ENCODE measurements at places on chromosomes 6 and 20.

DNA sequence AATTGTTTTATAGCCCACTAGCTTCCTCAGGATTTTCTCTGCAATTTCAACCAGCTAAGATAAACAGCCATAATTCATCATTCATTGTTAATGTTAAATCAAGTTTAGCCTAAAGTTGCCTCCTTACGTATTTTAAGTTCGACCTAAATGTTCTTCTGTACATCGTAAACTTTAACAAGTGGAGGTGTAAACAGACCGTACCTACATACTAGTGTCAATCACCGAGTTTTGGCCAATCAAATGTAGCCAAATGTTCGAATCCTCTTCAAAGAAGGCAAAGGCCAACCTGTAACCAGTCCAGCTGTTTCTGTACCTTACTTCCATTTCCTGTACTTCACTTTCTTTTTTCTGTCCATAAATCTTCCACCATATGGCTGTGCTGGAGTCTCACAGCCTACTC lies 13.5 kb downstream of the MBOAT1 start:
- DNase-seq: no peak

- DNase-seq: no peak
Measured at GRCh38 chr6:64672651-64673050, 1034.4 kb downstream of the EYS start.

DNA sequence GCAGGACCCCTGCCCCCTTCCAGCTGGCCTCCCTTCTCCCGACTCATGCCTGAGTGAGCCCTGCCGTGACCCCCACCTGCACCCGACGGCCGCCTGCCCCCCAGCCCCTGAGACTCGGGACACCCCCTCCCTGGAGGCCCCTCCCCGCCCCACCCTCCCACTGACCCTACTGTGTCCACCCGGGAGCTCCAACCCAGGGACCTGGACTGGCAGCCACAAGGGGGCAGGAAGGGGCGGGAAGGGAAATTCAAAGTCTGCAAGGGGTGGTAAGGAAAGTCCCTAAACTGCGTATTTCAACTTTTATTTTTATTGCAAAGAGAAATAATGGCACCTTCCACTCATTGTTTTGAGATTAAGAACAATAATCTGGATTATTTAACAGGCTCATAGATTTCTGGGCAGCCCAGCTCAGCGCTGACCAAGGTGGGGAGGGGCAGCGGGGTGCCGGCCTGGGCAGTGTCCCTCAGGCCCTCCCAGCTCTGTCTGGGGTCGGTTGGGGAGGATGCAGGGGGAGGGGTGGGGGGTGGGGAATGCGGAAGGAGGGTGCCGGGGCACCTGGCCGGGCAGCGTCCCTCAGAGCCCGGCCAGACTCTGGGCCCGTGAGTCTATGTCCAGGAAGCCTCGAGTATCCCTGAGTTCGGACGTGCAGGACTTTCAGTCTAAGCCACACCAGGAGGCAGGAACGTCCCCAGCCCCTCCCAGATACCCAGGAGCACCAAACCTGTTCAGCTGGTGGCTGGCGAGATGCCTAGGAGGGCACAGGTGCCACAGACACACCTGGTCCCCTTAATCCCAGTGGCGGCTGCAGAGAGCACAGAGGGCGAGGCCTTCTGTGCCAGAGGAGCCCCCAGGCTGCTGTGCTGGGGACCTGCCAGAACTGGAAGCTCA lies 1.3 kb upstream of the PTK6 start:
- no peak for DNase-seq

GRCh38 chr6:75947935-75948334 lies 124.5 kb downstream of the IMPG1 start:
- no peak for DNase-seq

GRCh38 chr6:110337486-110337885 lies 20.7 kb downstream of the METTL24 start:
- no peak for DNase-seq

GRCh38 chr6:3306848-3307247 lies 48.1 kb downstream of the PSMG4 start:
- DNase-seq: peak; percentile 75

DNA sequence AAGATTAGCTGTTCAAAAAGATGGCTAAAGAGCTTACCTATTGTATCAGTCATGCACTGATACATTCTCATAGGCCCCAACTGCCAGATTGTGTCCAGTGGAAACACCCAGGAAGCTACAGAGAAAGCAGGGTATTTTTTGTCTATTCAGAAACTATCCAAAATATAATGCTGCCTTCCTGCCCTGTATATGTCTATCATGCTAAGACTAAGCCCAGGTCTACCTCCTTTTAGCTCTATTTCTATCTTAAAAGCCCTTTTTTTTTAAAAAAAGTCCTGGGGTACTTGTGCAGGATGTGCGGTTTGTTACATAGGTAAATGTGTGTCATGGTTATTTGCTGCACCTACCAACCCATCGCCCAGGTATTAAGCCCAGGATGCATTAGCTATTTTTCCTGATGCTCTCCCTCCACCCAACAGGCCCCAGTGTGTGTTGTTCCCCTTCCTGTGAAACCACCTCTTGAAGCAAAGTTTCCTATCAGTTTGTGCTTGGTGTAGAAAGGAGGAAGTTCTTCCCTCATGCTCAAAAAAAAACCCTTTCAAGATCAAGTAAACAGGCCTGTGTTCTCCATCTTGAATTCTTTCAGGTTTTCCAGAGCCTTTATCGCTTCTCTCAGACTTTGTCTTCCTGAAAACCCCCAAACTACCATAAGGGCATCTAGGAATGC lies 514 bp downstream of the DEFB129 start:
- no peak for DNase-seq

GRCh38 chr20:40657526-40657925 lies 31.5 kb downstream of the MAFB start:
- DNase-seq: no peak

- DNase-seq: no peak
Measured at GRCh38 chr6:63671098-63671754, 35.6 kb downstream of the PHF3 start.

GRCh38 chr6:146847426-146847825 lies 248.7 kb downstream of the ADGB start:
- DNase-seq: no peak

- DNase-seq: no peak
Measured at GRCh38 chr6:45476341-45476740, 98.6 kb upstream of the SUPT3H start.

DNA sequence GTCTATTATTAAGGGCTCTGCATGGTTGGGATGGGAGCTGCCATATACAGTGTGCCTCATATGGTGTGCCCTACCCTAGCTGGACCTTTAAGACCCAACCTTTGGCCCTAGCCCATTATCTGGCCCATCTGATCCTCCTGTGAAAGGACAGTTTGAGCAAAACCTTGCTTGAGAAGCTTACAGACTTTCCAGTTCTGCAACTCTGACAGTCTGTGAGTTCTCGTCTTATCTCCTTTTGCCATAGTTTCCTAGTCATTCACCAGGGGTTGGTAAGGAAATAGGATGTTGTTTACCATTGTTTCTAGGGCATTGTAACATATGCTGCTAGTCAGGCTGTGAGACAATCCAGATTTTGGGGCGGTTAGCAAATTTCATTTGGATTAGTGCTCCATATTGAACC lies 17.2 kb downstream of the CTNNBL1 start:
- no peak for DNase-seq

GRCh38 chr20:37723668-37724067 lies 29.8 kb downstream of the CTNNBL1 start:
- DNase-seq: no peak

- no peak for DNase-seq
Measured at GRCh38 chr6:132675749-132676148, 16.8 kb upstream of the TAAR1 start.

GRCh38 chr6:1264619-1265445 lies 47.1 kb upstream of the FOXQ1 start:
- DNase-seq: no peak

DNA sequence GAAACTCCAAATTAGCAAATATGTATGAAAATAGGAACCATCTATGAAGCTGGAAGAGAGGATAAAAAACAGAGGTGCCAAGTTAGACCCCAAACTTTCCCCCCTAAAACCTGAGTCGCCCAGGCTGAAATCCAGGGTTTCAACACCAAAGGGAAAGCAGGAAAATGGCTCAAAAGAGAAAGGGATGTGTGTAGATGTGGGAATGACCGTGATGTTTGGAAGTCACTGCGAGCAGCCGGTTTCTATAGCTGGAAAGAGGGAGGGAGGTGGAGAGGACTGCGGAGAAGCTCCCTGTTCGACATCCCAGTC lies 4.5 kb downstream of the RING1 start:
- DNase-seq: no peak

- DNase-seq: no peak
Measured at GRCh38 chr20:9476174-9476573, 38.2 kb upstream of the LAMP5 start.

DNA sequence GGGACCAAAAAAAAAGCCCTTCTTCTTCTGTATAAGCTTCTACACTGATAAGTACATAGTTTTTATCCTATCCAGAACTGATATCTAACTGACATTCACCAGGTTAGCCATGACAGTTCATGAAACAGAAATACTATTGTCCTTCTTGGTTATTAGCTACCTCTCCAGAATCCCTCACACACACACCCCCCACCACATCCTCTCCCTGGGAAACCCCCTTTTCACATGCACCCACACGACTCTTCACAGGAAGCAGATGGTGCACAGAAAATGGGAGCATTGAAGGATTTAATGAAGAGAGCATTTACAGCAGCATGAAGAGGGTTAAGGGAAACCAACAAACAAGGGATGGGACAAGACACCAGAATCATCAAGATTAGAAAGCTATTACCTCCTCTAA lies 88.9 kb downstream of the FHL5 start:
- no peak for DNase-seq

GRCh38 chr6:115882174-115882573 lies 178.5 kb downstream of the FRK start:
- no peak for DNase-seq

- DNase-seq: no peak
Measured at GRCh38 chr6:38103921-38104320, 284.4 kb downstream of the ZFAND3 start.

- no peak for DNase-seq
Measured at GRCh38 chr6:47066418-47066817, 24.3 kb upstream of the ADGRF1 start.

DNA sequence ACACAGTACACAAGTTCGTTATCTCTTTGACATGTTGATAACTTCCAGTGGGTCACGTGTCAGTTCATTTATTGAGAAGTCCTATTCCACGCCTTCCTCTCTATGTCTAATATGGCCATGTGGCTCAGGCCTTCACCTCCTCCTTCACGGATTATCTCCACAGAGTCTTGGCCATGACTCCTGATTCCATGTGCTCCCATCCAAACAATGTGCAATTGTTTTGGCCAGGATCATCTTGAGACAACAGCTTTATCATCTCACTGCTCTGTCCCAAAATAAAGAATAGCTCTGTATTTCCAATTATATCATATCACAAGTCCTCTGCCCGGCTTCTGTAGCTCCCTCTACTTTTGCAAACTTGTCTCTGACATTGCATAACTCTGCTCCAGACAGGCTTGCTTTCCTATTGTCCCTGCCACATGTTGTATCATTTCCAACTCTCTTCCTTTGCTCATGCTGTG lies 11.1 kb upstream of the TXNDC5 start:
- no peak for DNase-seq

GRCh38 chr6:43465948-43466347 lies 10.6 kb upstream of the DLK2 start:
- DNase-seq: no peak

GRCh38 chr6:160691617-160692016 lies 10.4 kb upstream of the PLG start:
- DNase-seq: no peak

- no peak for DNase-seq
Measured at GRCh38 chr6:73234733-73235132, 9.4 kb upstream of the KHDC1L start.

DNA sequence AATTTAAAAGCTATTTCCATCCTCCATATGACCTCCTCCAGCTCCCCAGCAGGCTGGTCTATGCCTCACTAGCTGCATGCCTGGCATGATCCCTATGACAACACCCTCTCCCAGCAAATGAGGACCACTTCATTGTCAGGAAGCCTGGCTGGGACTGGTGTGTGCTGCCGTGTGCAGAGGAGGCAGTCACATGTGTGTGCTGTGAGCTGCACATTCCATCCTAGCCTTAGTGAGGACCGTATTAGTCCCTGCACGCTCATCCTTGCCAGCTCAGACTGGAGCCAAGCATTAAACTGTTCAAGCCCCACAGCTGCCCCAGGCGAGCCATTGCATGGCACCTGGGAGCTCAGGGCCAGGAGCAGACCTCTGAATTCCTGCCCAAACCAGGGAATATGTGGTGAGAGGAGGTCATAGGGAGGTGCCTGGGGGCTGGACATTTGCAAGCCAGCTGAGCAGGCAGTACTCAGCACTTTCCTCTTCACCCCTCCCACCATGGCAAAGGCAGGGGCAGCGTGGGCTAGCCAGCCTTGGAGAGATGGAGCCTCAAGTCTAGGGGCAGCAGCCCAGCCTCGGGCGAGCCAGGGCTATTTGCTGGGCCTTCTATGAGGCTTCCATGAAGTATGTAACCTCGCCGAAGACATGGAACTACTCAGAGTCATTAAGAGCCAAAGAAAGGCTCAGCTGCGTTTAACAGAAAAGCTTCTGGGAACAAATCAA lies 8.7 kb upstream of the CCN5 start:
- DNase-seq: no peak

- DNase-seq: peak; percentile 26
Measured at GRCh38 chr6:69865126-69865525, 1.2 kb upstream of the COL19A1 start.

- no peak for DNase-seq
Measured at GRCh38 chr6:115830895-115831294, 229.8 kb downstream of the FRK start.

DNA sequence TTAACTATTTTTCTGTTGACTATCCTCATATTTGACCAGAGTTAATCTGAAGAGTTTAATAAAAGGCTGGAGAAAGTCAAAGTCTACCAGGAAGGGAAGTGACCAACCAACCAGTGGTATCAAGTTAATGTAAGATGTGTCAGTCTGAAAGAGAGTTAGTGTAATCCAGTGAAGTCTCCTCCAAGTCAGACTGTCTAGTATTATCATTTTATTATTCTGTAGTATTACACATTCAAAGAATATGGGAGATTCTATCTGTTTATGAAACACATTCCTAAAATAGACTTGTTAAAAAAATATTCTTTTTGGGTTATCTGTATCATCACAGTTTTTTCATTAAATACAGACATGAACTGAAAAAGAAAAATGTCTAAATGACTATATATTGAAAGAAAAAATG lies 194.4 kb downstream of the BTBD9 start:
- no peak for DNase-seq

DNA sequence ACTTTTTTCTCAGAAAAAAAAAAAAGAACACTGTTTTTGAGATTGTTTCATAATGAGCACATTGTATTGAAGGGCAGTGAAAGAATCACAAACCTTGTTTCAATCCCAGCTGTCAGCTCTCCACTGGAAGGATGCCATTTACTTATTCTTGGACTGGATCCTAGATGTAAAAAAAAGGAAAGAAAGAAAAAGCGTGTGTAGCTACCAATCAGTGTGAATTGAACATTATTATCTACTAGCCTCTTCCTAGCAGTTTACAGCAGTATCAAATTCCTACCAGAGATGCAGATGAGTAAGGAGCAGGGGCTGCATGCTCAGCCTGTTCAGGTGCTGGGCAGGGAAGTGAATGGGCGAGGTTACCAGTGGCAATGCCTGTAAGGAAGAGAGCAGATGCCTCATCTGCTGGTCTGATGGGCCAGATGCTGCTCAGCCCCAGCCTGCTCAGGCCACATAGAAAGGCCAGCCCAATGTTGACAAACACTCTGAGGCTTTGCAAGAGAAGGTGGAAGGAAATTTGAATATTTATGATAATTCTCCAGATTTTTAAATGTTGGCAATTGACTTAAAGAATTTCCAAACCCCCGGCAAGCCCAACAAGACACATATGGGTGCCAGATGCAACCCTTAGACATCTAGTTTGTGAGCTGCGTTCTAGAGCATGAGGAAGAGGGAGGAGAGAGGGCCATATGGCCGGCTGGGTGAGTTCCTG lies 189.5 kb downstream of the IBTK start:
- peak; percentile 92 for DNase-seq

- no peak for DNase-seq
Measured at GRCh38 chr20:19827818-19828217, 69.8 kb downstream of the RIN2 start.
